ENCODE measurements at places on chromosomes 3 and 15.
A peak's percentile ranks its signal among the peaks of the same experiment; 100 is the strongest.

- no peak for DNase-seq
Observed at GRCh38 chr3:175430983-175431773, 572.0 kb downstream of the NAALADL2 start.

- DNase-seq = no peak
Observed at GRCh38 chr15:81101894-81102815, 31.9 kb upstream of the CFAP161 start.

DNA sequence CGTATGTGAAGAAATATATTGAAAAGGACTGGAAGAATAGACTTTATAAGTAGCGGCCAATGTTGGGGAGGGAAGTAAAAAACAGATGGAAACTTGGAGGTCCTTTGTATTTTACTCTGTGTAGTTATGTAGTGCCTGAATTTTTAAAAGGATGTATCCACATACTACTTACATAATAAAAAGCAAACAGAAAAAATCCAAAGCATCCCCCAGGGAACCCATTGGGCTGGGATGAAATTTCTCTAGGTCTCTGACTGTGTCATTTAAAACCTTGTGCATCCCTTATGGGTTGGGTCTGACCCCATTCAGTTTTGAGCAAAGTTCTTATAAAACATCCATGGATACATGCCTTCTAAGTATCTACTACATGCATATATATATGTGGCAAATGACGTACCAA, 141.1 kb downstream of the NR1D2 start:
- DNase-seq = no peak

GRCh38 chr15:84552896-84553295, 47.9 kb upstream of the ZSCAN2 start:
- no peak for DNase-seq

DNA sequence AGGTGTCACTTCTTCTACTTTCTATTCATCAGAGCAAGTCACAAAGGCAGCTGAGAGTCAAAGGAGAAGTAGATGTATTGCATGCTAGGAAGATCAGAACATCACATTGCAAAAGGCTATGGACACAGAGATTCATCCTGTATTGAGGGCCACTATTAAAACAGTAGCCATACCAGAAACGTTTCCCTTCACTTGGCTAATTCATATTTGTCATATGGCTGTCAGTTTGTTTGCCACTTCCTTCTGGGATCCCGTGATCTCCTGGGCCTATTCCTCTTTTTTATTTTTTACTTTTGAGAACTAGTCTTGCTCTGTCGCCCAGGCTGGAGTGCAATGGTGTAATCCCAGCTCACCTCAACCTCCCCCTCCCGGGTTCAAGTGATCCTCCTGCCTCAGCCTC, 184.0 kb upstream of the SATB1 start:
- no peak for DNase-seq

DNA sequence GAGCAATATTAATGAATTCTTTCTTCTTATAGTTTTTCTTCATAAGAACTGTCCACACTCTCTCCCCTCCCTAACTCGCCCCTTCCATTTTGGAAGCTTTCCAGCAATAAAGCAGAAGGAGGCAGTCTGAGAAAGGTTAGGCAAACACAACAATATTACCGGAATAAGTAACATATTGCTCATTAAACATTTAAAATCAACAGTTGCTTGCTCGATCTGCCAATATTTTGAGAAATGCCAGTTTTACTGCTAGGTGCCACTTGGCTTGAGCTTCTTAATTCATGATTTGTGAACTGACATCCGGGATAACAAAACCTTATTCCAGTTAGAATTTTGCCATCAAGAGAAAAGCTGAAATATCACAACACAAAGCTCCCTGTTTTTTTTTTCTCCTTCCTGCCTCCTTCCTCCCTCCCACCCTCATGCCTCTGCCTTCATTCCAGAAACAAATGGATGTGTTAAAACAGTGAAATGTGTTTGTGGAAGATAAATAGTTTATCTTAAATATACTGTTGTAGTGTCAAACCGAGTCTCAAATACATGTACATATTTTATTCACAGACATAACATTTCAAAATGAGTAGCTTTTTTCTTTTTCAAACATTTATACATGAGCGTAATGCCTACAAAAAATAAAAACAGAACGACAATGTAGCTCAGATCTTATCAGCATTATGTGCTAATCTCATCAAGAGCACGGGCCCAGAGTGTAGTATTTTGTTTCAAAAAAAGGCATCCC, 253.7 kb downstream of the GAP43 start:
- no peak for DNase-seq

DNA sequence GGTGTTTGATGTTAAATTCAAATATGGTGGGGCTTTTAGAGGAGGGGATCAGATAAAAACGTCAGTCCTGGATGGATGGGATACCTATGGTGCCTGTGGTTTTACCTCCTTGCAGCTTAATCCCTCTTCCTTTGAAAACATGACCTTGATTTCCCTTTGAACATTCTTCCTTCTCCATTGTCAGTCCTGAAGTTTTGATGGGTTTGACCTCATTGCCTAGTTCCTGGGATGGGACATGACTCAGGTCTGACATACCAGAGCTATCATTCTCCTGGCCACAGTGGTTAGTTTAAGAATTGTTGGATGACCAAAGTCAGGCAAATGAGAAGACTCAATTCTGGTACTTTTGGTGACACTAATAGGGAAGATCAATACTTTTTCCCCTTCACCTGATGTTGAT, 87.2 kb downstream of the PRICKLE2 start:
- no peak for DNase-seq

GRCh38 chr3:105868431-105868741, 426 bp downstream of the CBLB start:
- DNase-seq = peak; percentile 86

- DNase-seq = no peak
Observed at GRCh38 chr3:99410789-99411311, 227.5 kb upstream of the COL8A1 start.

- DNase-seq = no peak
Observed at GRCh38 chr3:8773941-8774542, 4.6 kb upstream of the OXTR start.

- DNase-seq = no peak
Observed at GRCh38 chr15:77483425-77484140, 62.9 kb downstream of the HMG20A start.

DNA sequence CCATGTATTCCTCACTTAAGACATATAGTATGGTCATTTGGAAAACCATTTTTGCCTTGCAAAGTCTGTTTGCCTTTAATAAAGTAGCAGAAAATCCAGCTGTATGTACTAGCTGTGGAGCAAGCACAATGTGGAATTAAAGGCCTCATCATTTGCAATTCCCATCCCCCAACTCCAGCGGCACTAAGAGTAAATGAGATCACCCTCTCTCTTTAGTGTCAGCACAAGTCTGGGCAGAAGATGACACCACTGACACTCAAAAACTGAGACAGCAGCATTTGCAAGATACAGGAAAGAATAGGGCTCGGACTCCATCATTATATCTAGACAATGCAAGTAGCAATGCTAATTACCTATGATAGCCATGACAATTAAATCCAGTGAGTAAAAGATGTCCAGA, 24.7 kb upstream of the DYNC1LI1 start:
- DNase-seq = no peak

GRCh38 chr3:122642935-122643334, 37.7 kb upstream of the PARP14 start:
- DNase-seq = no peak

GRCh38 chr15:50190166-50190570, 8.2 kb downstream of the SLC27A2 start:
- no peak for DNase-seq
